Kidney tubule cell (primary cell): ENCODE measurements at places on chromosomes 6 and 20.
A peak's percentile ranks its signal among the peaks of the same experiment; 100 is the strongest.

GRCh38 chr20:34420146-34420545 lies 57.1 kb downstream of the ITCH start:
- DNase-seq, result no peak

GRCh38 chr6:159973406-159973805 lies 4.5 kb downstream of the IGF2R start:
- no peak for DNase-seq

- DNase-seq, result peak; percentile 96
Measured at GRCh38 chr20:53774461-53775203, 181.0 kb upstream of the ZNF217 start.

DNA sequence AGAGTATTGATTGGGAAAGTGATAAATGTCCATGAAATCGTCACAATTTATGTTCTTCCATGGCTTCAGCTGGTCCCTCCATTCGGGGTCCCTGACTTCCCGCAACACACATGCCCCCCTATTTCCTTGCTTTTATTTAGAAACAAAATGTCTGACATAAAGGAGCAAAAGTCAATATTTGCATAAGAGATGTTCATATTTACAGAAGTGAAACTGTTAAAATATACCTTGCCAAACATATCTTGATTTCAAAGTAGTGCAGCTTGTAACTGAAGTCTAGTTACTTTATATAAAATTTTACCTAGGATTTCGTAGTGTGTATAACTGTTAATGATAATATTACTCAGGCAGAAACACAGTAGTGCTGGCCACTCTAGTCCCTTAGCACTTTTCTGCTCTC lies 548.9 kb upstream of the ADGRB3 start:
- no peak for DNase-seq

- DNase-seq, result no peak
Measured at GRCh38 chr6:135105710-135106109, 51.1 kb upstream of the HBS1L start.

DNA sequence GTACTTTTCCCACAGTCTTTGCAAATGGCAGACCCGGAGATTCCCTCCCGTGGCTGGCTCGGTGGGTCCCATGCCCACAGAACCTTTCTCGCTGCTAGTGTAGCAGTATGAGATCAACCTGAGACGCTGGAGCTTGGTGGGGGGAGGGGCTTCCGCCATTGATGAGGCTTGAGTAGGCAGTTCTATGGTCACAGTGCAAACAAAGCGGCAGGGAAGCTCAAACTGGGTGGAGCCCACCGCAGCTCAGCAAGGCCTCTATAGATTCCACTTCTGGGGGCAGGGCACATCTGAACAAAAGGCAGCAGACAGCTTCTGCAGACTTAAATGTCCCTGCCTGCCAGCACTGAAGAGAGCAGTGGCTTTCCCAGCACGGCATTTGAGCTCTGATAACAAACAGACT lies 186.0 kb upstream of the KCNK16 start:
- DNase-seq, result no peak

DNA sequence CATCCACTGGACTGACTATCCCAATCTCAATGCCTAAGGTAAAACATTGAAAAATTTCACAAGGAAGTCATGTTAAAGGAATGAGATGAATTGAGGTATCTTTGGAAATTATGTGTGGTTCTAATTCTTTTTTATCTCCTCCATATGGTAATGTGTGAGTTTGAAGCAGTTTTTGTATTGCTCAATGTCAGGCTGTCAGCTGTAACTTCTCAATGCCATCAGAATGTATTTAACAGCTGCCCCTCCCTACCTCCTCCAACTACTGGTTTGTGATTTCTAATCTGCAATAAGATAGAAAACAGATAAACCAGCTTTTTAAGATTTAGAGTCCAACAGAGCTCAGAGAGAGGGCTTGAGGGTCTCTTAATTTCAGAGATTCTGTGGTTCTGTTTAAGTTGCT lies 1005.8 kb upstream of the ADGRB3 start:
- DNase-seq, result no peak

- peak; percentile 97 for DNase-seq
Measured at GRCh38 chr6:6851059-6851948, 256.5 kb upstream of the RREB1 start.

DNA sequence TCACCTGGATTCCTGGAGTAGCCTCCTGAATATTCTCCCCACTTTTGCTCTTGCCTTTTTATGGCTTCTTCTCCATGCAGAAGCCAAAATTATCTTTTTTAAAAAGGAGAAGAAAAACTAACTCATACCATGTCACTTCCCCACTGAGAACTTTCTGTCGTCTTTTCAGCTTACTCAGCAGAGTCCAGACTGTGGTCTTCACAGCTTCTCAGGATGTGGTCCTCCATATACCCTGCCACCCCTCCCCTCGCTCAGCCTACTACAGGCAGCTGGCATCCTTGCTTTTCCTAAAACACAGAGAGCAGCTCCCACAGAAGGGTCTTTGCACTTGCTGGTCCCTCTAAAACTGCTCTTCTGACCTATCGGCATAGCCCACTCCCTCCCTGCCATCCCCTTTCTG lies 89.4 kb upstream of the ISM1 start:
- no peak for DNase-seq

DNA sequence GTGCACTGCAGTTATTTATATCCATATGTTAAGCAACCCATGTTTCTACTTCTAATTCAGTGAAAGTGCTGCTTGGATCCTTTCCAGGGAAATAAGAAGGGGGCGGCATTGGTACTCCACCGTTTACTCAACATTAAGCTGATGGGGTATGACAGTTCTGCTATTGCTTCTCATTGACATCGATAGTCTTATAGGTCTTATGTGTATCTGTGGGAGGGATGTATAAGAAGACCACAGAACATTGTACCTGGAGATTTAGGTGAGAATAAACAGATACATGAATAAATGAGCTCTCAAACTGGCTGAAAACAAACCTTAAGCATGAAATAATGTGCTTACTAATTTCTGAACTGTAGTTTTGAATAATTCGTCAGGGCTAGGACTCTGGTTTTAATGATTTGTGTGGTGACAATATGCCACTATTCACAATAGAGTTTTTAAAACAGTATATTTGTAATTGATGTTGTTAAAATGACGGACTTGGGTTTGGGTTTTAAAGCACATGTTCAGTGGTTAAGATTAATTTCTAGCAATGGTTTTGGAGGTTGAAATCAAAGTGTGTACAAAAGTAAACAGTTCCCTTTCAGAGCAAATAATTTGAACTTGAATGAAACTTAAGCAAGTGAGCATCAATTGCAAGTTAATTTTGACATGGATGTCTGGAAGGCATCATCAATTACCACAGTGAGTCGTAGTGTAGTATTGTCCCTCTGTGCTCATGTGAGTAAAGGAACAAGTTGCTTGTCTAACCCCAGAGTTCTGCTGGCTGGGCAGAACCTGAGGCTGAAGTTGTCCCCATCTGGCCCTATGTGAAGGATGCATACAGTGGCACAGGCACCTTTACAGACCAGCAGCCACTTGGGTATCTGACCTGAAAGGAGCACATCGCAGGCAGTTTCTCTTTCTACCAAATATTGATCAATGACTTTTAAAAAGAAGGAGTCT lies 84.7 kb upstream of the SUPT3H start:
- no peak for DNase-seq
